Stimulated activated CD4-positive, alpha-beta T cell treated with anti-CD3 and anti-CD28 coated beads, Interleukin-1b, Interleukin-23, amount 100 ng/mL, for 1 hour (primary cell): ENCODE measurements at places on chromosomes 2 and 18.

DNA sequence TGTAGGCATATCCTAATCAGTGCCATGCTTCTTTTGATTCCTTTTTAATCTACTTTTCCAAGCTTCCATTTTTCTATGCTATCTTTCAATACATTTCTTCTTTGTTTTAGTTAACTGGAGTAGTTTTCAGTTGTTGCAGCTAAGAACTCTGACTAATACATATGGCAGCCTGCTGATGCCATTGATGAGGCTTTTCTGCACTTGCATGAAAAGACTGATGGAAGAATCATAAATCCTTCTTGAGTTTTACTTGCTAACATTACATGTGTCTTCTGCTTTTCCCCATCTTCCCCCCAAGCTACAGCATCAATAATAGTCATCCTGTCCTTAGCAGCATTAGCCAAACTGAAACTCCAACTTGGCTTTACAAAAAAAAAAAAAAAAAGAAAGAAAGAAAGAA lies 203.3 kb downstream of the LRP1B start:
- DNase-seq, result no peak

DNA sequence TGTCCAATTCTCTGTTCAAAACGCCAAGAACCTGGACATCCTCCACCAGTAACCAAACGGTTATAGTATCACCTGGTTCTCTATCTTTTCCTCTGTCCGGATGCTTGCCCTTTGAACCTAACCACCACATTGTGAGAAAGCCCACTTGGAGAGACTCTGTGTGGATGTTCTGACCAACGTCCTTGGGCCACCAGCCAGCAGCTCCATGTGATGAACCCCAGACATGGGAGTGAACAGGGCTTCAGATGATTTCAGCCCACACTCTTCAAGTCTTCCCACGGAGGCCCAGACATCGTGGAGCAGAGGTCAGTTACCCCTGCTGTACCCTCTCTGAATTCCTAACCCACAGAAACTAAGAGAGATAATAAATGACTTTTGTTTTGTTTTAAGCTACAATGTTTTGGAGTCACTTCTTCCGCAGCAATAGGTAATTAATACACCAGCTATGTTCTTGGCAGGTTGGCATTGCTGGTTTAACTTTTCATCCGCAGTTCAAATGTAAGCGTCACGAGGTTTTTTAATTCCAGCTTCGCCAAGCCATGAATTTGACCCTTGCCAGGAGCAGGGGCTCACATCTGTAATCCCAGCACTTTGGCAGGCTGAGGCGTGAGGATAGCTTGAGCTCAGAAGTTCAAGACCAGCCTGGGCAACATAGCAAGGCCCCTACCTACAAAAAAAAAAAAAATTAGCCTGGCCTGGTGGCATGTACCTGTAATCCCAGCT lies 36.1 kb upstream of the ZNF532 start:
- no peak for DNase-seq

GRCh38 chr2:60739156-60739555 lies 16.9 kb upstream of the PAPOLG start:
- DNase-seq, result no peak

DNA sequence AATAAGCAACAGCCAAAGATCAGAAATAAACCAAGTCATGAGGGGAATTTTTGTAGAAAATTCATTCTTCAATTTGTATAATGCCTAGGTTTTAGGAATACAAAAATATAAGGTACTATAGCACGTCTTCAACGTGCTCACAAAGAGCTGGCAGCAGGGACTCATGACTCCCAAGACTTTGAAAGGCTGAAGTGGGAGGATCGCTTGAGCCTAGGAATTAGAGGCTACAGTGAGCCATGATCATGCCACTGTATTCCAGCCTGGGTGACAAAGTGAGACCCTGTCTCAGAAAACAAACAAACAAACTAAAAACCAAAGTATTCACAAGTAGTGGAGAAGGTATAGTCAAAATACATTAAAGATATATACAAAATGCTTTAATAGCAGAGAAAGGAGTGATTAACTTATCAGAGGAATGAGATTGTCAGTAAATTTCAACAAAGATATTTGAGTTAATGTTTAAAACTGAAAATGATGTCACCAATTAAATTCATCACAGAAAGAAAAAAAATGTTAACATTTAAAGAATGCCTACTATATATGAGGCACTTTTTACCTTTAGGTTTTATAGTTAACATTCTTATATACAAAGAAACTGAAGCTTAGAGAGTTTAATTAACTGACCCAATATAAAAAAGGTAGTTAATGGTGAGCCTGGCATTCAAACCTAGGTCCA lies 3.2 kb downstream of the WDR33 start:
- no peak for DNase-seq

- no peak for DNase-seq
These were observed 159.1 kb downstream of the FMNL2 start for GRCh38 chr2:152493945-152494528.

- no peak for DNase-seq
These were observed 4.6 kb downstream of the MIB1 start for GRCh38 chr18:21745231-21745630.

GRCh38 chr2:113157118-113157896 lies 16.5 kb upstream of the PSD4 start:
- DNase-seq, result no peak

- DNase-seq, result no peak
These were observed 184.6 kb downstream of the ZFP36L2 start for GRCh38 chr2:43041661-43042360.

DNA sequence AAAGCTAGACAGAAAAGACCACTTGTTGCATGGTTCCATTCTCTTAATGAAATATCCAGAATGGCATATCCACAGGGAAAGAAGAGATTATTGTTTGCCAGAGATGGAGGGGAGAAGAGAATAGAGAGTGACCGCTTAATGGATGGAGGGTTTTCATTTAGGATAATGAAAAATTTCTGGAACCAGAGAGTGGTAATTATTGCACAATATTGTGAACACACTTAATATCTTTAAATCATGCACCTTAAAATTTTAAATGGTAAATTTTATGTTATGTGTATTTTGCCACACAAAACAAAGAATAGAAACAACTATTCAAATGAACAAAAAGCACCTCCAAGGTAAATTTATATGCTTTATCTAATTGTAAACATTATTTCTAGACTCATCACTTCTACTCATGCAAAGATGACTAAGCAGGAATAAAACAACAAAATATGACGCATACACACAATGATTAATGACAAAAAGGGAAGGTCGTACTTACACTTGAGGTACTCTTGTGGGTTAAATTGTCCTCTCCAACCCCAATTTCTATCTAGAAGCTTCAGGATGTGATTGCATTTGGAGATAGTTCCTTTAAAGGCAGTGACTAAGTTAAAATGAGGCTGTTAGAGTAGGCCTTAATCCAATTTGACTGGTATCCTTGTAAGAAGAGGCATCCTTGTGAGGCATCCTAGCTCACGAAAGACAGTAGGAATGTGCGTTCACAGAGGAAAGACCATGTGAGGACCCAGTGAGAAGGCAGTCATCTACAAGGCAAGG lies 18.7 kb upstream of the DHRS9 start:
- DNase-seq, result no peak

GRCh38 chr2:44441200-44441599 lies 79.5 kb downstream of the CAMKMT start:
- no peak for DNase-seq

DNA sequence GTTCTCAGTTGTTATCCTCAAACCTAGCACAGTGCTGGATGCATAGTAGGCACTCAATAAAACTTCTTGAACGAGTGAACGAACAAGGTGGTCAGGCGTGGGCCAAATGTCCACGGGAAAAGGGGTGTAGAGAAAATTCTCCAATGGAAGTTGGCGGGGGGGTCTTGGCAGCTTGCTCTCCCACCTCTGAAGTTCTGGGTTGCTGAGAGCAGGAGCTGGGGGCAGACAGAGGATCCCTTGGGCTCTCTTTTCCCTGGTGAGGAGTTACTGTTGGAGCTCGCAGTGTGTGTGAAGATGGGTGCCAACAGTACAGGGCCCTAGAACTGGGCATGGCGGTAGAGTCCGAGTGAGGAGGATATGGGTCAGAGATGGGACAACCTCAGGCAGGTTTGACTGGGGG lies 2.3 kb upstream of the CRYBA2 start:
- DNase-seq, result no peak

- DNase-seq, result no peak
These were observed 64.0 kb upstream of the PMAIP1 start for GRCh38 chr18:59835605-59836379.

DNA sequence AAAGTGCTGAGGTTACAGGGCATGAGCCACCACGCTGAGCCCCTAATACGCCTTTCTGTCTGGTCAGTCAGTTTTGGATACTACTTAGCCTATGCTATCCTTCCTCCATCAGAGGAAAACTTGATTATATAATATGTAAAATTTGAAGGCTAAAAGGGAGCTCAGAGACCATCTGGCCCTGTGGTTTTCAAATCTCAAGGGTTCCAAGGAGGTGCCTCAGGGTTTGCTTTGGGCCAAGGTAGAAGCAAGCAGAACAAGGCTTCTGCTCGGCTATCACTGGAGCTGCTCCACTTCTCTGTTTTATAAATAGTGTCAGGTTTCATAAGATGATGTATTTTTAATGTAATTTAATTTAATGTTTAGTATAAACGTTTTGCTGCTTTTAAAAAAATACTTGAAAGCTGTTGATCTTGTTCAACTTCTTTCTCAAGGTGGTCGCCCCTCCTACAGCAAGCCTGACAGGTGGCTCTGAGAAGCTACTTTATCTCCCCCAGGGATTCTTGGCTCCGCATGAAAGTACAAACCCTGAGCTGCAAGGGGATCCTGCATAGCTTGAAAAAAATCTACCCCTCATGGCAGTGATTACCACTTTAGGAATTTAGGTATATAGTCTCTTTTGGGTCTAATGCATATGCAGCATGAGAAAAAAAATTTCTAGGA lies 290.3 kb downstream of the CNTNAP5 start:
- no peak for DNase-seq

GRCh38 chr2:216664593-216665034 lies 30.7 kb downstream of the IGFBP5 start:
- DNase-seq, result no peak

GRCh38 chr2:130345611-130346010 lies 2.9 kb downstream of the IMP4 start:
- DNase-seq, result no peak

DNA sequence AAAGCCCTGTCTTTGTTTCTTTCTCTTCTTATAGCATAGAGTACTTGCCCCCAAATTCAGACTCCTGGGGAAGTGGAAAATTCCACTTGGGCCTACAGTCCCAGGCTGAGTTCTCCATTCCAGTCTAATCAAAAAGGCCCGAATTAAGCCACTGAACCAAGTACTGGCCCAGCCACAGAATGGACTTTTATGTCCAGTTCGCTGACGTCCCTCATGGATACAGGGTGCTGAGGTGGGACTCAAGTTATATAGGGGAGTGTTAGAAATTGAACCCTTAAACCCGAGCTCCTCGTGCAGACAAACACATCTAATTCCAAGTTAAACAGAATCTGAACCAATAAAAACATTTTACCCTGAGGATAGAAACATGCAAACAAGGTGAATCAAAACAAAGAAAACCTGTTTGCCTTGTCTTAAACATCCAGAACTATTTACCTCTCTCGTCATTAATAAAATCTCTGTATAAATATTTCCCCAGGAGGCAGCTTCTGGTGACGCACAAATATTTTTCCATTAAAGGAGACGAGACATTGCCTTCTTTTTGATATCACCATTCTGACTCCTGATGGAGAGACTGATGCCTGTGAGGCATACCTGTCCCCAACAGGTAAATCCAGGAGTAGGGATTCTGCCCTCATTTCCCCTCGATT lies 136.8 kb upstream of the ARL4C start:
- DNase-seq, result no peak

GRCh38 chr18:79630281-79631095 lies 49.1 kb upstream of the CTDP1 start:
- no peak for DNase-seq

DNA sequence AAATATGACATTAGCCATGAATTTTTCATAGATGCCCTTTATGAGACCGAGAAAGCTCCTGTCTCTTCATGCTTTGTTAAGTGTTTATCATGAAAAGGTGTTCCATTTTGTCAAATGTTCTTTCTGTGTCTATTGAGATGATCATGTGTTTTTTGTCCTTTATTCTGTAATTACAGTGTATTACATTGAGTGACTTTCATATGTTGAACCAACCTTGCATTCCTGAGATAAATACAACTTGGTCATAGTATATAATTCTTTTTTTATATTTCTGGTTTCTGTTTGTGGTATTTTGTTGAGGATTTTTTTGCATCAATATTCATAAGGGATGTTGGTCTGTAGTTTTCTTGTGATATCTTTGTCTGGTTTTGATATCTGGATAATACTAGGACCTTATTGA lies 52.9 kb upstream of the HPCAL1 start:
- no peak for DNase-seq

DNA sequence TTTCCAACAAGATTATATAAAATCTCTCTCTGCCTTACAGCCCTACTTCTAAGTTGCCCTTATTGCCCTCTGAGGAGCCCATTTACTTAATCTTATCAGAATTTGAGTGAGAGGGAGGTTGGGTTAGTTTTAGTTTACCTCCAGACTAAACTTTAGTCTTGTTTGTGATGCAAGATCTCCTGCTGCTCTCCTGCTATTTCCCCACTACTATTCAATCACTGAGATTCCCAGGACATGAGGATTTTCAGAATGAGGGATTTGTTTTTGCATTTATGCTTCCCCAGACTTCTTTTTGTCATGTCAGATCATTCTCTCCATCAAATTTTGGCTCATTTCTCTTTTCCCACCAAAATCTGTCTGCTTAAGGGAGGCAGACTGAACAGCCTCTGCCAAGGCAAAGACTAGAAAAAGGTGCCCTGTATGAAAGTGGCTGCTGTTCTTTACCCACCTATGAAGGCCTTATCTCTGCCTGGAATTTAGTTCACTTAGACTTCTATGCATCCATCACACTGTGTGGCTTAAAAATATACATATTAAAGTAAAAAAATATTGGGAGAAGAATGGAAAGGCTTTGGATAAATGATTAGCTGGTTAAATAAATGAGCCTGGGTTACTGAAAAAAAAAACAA lies 401.3 kb downstream of the PID1 start:
- no peak for DNase-seq

GRCh38 chr2:18412980-18413675 lies 147.3 kb downstream of the RDH14 start:
- no peak for DNase-seq
